ENCODE measurements at places on chromosomes 1 and 21. TPM values are rescaled to one million over a fixed set of nuclear protein-coding genes. Genes with fewer than 3 reads are reported as not detected.
A peak's percentile ranks its signal among the peaks of the same experiment; 100 is the strongest.

Gene PTPN7
- total RNA-seq: 329 TPM

Gene B4GALT2
- 38.5 TPM for total RNA-seq

Gene ZBTB17
- 52.3 TPM for total RNA-seq

Gene GPR3
- total RNA-seq: 3.9 TPM

Gene EFCAB14
- total RNA-seq: 42.5 TPM

Gene ENSA
- total RNA-seq: 195 TPM

Gene PRAMEF14
- total RNA-seq: not detected

Gene C2CD4D
- 0.68 TPM for total RNA-seq

Gene SLC45A1
- total RNA-seq: 0.12 TPM

Gene TMEM81
- total RNA-seq: 1.5 TPM

Gene FCER1G
- total RNA-seq: 3.0 TPM

Gene TNFAIP8L2
- 22.2 TPM for total RNA-seq

Gene CLCA2
- not detected for total RNA-seq

Gene NUP210L
- not detected for total RNA-seq

Gene SUMO3
- 90.5 TPM for total RNA-seq

GRCh38 chr1:244296447-244296846, 155.3 kb downstream of the ADSS2 start:
- no peak overlapping the region for H3K27ac ChIP-seq
- H3K4me3 ChIP-seq: no peak overlapping the region
- peaks cover 7% of the 10 kb centered on the region for H3K27me3 ChIP-seq

GRCh38 chr1:188826800-188827199, 1650.9 kb downstream of the BRINP3 start:
- no peaks in the 10 kb centered on the region for H3K27me3 ChIP-seq
- no peak overlapping the region for H3K27ac ChIP-seq
- H3K36me3 ChIP-seq: no peaks in the 10 kb centered on the region
- no peak for DNase-seq

- H3K36me3 ChIP-seq: peaks cover 10% of the 10 kb centered on the region
- H3K27ac ChIP-seq: no peak overlapping the region
- no peak for DNase-seq
These were observed 49.8 kb downstream of the LYPLAL1 start for GRCh38 chr1:219223496-219223895.

DNA sequence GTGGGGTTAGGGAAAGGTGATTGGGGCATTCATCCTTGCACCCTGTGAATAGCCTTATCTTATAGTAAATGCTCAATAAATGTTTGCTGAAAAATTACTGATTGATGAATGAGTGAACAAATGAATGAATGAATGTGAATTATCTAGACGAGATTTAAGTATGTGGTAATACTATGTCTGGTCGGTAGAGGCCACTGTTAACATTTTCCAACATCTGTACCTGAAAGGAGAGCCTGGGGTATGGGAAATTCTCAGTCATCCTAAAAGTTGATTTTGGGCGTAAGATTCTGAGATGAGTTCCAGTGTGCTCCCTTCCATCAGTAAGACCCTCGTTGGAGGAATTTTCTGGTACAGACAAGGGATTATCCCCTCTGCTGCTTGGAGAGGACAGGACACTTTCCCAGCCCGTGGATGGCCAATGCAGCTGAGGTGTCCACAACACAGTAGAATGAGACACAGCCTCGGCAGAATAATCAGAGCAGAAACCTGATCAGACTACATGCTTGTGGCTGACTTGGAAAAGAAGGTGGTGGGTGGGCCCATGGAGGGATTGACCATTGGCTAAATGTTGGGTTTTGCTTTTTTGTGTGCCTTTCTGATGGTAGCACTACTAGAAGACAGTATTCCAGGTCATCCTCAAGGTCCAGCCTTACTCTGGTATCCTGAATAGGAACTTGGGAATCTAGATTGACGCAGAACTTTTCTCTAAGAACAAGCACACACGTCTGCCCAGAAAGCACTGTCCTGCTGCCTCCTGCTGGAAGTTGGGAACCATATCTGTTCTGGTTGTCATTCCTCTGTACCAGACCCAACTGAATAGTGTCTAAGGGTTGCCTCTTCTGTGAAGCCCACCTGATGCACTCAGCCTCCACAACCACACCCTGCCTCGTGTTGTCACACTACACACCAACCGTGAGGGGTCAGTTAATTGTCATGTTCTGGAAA, 262.0 kb downstream of the TNR start:
- H3K4me3 ChIP-seq: no peak overlapping the region
- DNase-seq: no peak
- H3K27ac ChIP-seq: no peak overlapping the region
- H3K36me3 ChIP-seq: no peaks in the 10 kb centered on the region
- H3K27me3 ChIP-seq: peaks cover 18% of the 10 kb centered on the region
- no peaks in the 10 kb centered on the region for H3K4me1 ChIP-seq

GRCh38 chr1:18932387-18932786, 24.1 kb downstream of the IFFO2 start:
- H3K27ac ChIP-seq: no peak overlapping the region
- H3K4me1 ChIP-seq: peaks cover 73% of the 10 kb centered on the region
- no peak for DNase-seq
- no peaks in the 10 kb centered on the region for H3K36me3 ChIP-seq

- H3K4me1 ChIP-seq: peaks cover 2% of the 10 kb centered on the region
- no peak overlapping the region for H3K27ac ChIP-seq
- H3K4me3 ChIP-seq: no peak overlapping the region
- DNase-seq: no peak
These were observed 113.1 kb upstream of the SLC45A1 start for GRCh38 chr1:8204826-8205225.

GRCh38 chr1:75796376-75797272, at the start of gene MSH4:
TSS of gene MSH4 (plus strand) at chr1:75796882. CDS start at chr1:75796986, 104 bp downstream.
- H3K36me3 ChIP-seq: peaks cover 41% of the 10 kb centered on the region
- H3K4me3 ChIP-seq: peak within 1 kb of the TSS; percentile 6

GRCh38 chr1:167993720-167994119, 56.8 kb upstream of the MPC2 start:
- no peaks in the 10 kb centered on the region for H3K4me1 ChIP-seq
- no peak for DNase-seq

- H3K36me3 ChIP-seq: no peaks in the 10 kb centered on the region
- no peak overlapping the region for H3K4me3 ChIP-seq
- no peak for DNase-seq
- no peak overlapping the region for H3K27ac ChIP-seq
- no peaks in the 10 kb centered on the region for H3K4me1 ChIP-seq
These were observed 85.4 kb upstream of the WARS2 start for GRCh38 chr1:119225831-119226230.

DNA sequence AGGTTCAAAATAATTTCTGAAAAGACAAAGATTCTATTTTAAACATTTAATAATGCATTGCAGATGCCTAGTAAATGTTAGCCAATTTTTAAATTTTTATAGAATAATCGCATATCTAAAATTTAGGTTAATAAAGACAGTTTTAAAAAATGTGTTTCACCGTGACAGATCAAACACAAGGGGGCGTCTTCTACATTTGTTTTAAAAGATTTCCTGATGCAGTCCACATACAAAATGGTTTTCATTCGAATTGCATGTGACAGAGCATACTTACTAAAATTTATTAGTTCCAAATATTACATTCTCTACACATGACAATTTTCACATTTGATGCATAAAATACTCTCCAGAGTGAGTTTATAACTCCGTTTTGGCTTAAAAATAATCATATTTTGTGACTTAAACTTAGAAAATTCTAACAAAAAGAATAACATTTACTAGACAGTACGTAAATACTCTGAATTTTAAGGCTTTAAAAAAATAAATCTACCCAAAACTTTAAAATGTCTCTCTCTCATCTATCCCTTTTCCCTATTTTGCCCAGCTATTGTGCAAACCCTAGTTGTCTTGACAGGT, 75.5 kb downstream of the ADAMTS1 start:
- no peak overlapping the region for H3K4me3 ChIP-seq
- H3K27me3 ChIP-seq: no peaks in the 10 kb centered on the region
- no peak for DNase-seq
- H3K36me3 ChIP-seq: no peaks in the 10 kb centered on the region
- no peaks in the 10 kb centered on the region for H3K4me1 ChIP-seq

GRCh38 chr21:34969423-34970166, 79.5 kb downstream of the RUNX1 start:
- H3K4me1 ChIP-seq: peaks cover 84% of the 10 kb centered on the region
- no peak for DNase-seq
- H3K36me3 ChIP-seq: peaks cover 11% of the 10 kb centered on the region
- H3K27ac ChIP-seq: peak overlapping the region; percentile 95

DNA sequence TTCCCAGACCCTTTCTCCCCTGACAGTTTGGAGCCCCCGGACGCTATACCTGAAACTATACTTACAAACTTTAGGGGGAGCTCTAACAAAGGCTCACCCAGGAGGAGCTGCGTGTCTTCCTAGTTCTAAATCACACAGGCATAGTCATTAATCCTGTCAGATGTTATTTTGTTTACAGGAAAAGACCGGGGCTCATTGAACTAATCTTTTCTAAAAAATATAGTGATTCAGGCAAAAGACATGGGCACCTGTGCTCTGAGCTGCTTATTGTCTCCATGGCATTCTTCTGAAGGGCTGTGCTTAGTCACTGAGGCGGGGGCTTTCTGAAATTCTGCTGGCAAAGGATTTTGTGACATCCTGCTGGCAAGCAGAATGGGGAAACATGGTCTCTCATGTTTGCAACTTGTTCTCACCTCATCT, 1577.0 kb downstream of the NCAM2 start:
- no peaks in the 10 kb centered on the region for H3K36me3 ChIP-seq
- no peak overlapping the region for H3K27ac ChIP-seq
- H3K4me1 ChIP-seq: peaks cover 4% of the 10 kb centered on the region
- DNase-seq: no peak

GRCh38 chr1:182762536-182762935, 27.0 kb upstream of the NPL start:
- H3K27me3 ChIP-seq: peaks cover 20% of the 10 kb centered on the region
- H3K27ac ChIP-seq: no peak overlapping the region
- peaks cover 3% of the 10 kb centered on the region for H3K4me1 ChIP-seq

GRCh38 chr1:167305059-167305705, 84.5 kb downstream of the POU2F1 start:
- H3K36me3 ChIP-seq: peaks cover 8% of the 10 kb centered on the region
- DNase-seq: no peak
- H3K27me3 ChIP-seq: no peaks in the 10 kb centered on the region
- H3K4me1 ChIP-seq: peaks cover 7% of the 10 kb centered on the region

DNA sequence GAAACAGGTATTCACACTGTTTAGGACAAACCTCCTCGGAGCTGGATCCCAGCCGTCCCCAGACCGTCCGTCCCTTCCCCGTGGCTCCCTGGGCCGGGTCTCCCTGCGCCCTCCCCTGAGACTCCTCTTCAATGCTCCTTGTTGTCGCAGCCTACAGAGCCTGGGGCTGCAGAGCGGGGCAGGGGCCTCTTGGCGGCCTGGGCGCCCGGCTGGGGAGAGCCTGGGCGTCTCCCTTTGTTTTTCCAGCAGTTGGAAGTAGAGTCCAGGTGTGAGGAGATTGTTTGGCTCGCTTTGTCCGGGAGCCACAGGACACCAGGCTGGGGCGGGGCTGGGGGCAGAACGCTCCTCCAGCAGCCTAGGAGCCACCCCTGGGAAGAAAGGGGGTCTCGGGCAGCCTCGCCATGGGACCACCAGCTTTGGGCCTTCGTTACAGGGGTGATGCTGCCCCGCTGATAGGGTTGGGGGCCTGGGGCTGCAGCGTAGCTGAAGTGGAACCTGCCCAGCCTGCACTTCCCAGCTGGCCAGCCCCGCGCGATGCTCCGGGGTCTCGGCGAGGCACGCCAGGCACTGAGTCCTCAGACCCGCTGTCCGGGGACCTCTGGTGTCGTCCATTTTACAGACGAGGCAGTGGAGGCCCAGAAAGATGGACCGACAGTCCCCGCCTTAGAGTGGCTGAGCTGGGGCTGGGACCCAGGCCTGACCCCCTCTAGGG, 66.9 kb downstream of the PRDM16 start:
- no peak for DNase-seq
- no peak overlapping the region for H3K4me3 ChIP-seq
- H3K27ac ChIP-seq: no peak overlapping the region
- no peaks in the 10 kb centered on the region for H3K4me1 ChIP-seq

- H3K36me3 ChIP-seq: peaks cover 5% of the 10 kb centered on the region
- peaks cover 48% of the 10 kb centered on the region for H3K4me1 ChIP-seq
- no peaks in the 10 kb centered on the region for H3K27me3 ChIP-seq
- peak within 1 kb of the TSS; percentile 97 for H3K27ac ChIP-seq
These were observed at the start of gene KIAA0319L for GRCh38 chr1:35557118-35557610. TSS of gene KIAA0319L (minus strand) at chr1:35557403. CDS start at chr1:35554491, 2,912 bp downstream.

DNA sequence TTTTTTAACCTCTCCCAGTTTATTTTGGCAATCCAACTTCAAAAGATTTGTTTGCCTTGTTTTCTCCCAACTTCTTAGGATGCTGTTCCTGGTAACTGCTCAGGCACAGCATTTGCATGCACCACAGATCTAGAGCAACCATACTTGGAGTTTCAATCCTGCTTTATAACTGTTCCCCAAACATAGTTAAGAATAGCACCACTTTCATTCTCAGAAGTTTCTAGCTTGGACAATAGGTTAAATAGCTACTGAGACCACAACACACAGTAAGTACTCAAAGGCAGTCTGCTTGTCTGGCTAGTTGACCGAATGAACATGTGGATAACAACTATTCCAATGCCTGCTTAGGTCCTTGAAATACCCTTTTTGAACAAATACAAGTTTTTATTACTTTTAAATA, 76.8 kb downstream of the FOXJ3 start:
- no peak overlapping the region for H3K4me3 ChIP-seq
- peaks cover 42% of the 10 kb centered on the region for H3K4me1 ChIP-seq
- H3K27ac ChIP-seq: no peak overlapping the region
- peaks cover 47% of the 10 kb centered on the region for H3K36me3 ChIP-seq

GRCh38 chr1:246428542-246429308, 78.4 kb downstream of the SMYD3 start:
- H3K36me3 ChIP-seq: peaks cover 9% of the 10 kb centered on the region
- H3K27me3 ChIP-seq: no peaks in the 10 kb centered on the region
- peaks cover 7% of the 10 kb centered on the region for H3K4me1 ChIP-seq
- no peak for DNase-seq

GRCh38 chr1:106534612-106535011, 521.9 kb upstream of the PRMT6 start:
- H3K27me3 ChIP-seq: no peaks in the 10 kb centered on the region
- no peak overlapping the region for H3K27ac ChIP-seq
- no peak for DNase-seq

DNA sequence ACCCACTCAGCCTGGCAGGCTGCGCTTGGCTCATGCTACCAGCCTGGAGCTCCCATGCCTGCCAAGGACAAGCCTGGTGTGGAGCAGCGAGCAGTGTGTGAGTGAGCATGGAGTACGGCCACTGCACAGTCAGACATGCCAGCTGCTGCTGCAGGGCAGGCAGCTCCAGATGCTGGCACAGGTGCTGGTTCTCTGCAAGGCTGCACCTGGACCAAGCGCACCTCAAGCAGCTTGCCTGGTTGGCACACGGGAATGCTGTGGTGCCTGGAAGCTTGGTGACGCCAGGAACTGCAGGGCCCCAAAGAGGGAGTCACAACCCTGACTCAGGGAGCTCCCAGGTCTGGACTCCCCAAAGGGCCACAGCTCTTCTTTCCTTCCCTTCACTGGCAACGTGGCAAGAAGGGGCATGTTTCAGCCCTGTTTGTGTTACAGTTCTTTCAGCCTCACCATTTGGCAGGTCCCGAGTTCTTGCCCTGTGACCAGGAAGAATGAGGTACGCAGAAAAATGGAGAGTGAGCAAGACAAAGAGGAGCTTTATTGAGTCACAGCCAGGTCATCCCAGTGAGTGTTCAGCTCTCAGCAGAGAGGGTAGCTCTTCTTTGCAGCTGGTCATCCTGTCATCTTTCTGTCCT, 26.1 kb downstream of the ACOT7 start:
- no peak overlapping the region for H3K4me3 ChIP-seq
- no peak overlapping the region for H3K27ac ChIP-seq
- peaks cover 24% of the 10 kb centered on the region for H3K4me1 ChIP-seq
- no peak for DNase-seq
